Psoas muscle (tissue), 8 donors: ENCODE measurements at places on chromosomes 5 and 9.

GRCh38 chr5:135564331-135564730, 14.5 kb downstream of the CXCL14 start:
- no peaks in the 10 kb centered on the region for H3K27me3 ChIP-seq
- H3K4me1 ChIP-seq = no peaks in the 10 kb centered on the region
- H3K36me3 ChIP-seq = no peaks in the 10 kb centered on the region
- no peak for DNase-seq

DNA sequence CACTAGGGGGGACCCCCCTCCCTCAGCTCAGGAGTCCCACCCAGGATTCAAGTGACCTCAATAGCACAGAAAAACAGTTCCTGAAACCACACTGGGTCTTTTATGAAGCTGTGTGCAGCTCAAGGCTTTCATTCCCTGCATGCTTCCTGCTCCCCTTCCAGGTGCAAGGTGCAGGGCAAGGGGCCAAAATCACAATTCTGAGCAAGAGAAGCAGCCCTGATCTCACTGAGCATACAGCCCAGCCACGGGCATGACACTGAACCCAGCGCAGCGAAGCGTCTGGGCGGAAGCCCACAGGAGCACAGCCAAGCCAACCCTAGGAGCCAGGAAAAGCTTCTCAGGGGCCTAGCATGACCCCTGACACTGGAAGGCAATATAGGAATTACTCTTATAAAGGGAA, 62.9 kb downstream of the IRX2 start:
- H3K27ac ChIP-seq = no peak overlapping the region
- DNase-seq = no peak
- no peaks in the 10 kb centered on the region for H3K36me3 ChIP-seq
- peaks cover 1% of the 10 kb centered on the region for H3K27me3 ChIP-seq
- no peak overlapping the region for H3K4me3 ChIP-seq

DNA sequence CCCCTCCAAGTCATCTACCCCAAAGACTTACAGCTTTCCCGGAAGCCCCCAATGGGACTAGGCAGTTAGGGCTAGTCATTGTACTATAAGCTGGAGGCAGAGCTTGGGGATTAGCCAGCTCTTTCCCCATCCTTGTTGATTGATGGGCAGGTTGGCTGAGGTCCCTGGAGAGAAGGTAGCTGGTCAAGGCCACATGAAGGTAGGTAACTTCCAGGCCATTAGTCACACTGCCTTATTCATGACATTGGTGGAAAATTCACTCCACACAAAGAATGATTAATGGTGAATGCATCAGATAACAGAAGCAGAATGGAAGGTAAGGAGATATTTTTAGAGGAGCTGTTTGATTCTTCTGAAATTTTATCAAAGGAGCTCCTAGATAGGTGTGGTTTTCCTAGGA, 49.5 kb upstream of the TGFBR1 start:
- H3K27me3 ChIP-seq = no peaks in the 10 kb centered on the region
- DNase-seq = no peak
- peaks cover 9% of the 10 kb centered on the region for H3K36me3 ChIP-seq
- no peak overlapping the region for H3K27ac ChIP-seq
- no peaks in the 10 kb centered on the region for H3K4me1 ChIP-seq

- H3K27me3 ChIP-seq = no peaks in the 10 kb centered on the region
- H3K36me3 ChIP-seq = no peaks in the 10 kb centered on the region
- no peaks in the 10 kb centered on the region for H3K4me1 ChIP-seq
- no peak for DNase-seq
Observed at GRCh38 chr5:59756373-59757035, 137.0 kb downstream of the PDE4D start.

DNA sequence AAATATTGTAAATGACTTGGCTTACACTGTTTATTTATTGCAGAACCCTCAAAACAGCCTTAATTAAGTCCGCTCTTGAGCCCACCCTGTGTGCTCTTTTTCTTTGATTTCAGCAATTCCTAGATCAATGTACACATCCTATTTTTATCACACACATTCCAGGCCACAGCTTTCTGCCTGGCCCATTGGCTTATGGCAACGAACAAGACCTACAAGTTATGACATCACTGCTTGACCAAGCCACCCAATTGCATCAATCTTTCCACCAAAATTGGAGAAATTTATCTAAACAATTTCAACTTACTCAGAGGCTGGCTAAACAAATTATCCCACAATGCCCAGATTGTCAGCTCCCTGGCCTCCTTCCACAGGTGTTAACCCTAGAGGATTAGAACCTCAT, 158.4 kb downstream of the CPLANE1 start:
- no peaks in the 10 kb centered on the region for H3K27me3 ChIP-seq
- H3K4me1 ChIP-seq = no peaks in the 10 kb centered on the region
- no peaks in the 10 kb centered on the region for H3K36me3 ChIP-seq
- H3K27ac ChIP-seq = no peak overlapping the region

GRCh38 chr5:148790545-148791333, 35.7 kb upstream of the ADRB2 start:
- H3K27me3 ChIP-seq = no peaks in the 10 kb centered on the region
- no peak overlapping the region for H3K27ac ChIP-seq
- no peak overlapping the region for H3K4me3 ChIP-seq
- H3K4me1 ChIP-seq = no peaks in the 10 kb centered on the region
- H3K36me3 ChIP-seq = no peaks in the 10 kb centered on the region
- DNase-seq = no peak

DNA sequence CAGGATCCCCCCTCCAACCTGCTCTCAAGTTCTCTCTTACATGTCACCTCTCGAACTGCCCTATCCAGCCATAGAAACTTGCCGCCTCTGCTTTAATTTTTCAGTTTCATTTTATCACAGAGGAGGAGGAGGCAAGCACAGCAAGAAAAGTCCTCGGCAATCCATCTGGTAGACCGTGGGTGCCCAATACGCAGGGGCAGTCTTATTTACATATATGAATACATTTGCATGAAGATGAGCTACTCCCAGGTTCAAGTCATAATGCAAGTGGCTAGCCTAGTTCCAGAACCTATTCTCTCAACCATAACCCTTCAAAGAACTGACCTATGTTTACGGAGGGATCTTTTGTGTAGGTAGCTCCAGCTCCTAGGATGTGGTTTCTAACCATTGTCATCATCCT, 223.2 kb upstream of the PANK3 start:
- no peaks in the 10 kb centered on the region for H3K4me1 ChIP-seq
- no peaks in the 10 kb centered on the region for H3K36me3 ChIP-seq
- H3K27me3 ChIP-seq = no peaks in the 10 kb centered on the region

- no peaks in the 10 kb centered on the region for H3K4me1 ChIP-seq
- no peak for DNase-seq
- H3K27me3 ChIP-seq = no peaks in the 10 kb centered on the region
- H3K4me3 ChIP-seq = no peak overlapping the region
- H3K36me3 ChIP-seq = no peaks in the 10 kb centered on the region
- H3K27ac ChIP-seq = no peak overlapping the region
Observed at GRCh38 chr5:136516637-136517036, 151.3 kb upstream of the TRPC7 start.

DNA sequence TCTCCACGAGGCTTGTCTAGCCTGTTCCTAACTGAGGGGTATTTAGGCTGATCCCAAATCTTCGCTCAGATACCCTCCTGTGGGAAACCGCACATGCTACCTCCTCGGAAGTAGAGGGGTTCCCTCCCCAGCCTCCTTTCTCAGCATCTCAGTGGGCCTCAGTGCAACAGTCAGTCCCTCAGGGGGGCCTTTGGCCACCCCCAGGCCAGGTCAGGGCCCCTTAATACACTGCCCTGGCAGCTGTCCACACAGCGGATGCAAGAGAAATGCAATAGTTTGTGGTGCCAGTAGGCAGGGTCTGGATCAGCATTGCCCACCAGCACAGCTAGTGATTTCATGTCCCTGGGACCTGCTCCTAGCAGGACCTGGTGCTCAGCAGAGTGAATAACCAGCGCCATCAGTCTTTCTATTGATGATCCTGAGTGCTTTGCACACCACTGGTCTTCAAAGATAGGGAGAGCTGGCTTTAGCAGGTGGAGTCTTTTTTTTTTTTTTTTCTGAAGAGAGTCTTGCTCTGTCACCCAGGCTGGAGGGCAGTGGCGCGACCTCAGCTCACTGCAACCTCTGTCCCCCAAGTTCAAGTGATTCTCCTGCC, 7.5 kb downstream of the PLPP7 start:
- H3K4me1 ChIP-seq = peaks cover 61% of the 10 kb centered on the region
- peaks cover 22% of the 10 kb centered on the region for H3K36me3 ChIP-seq
- no peak overlapping the region for H3K4me3 ChIP-seq
- no peak for DNase-seq
- H3K27ac ChIP-seq = peak overlapping the region; percentile 91
- no peaks in the 10 kb centered on the region for H3K27me3 ChIP-seq

DNA sequence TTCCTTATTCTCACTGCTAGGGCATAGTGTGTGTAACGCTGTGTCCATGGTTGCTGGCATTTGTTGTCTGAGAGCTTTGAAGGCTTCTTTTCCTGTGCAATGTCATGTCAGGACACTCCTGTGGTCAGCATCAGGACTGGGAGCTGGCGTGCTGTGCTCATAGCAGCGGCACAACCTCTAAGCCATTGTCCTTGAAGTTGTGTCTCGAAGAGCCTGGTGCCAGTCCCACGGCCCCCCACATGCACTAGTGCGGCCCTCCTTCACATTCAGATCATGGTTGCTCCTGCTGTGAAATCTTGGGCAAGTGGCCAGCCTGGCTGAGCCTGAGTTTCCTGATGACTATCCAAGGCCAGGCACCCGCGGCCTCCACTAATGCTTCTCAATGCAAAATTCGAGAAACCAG, 32.4 kb downstream of the PDZD2 start:
- no peaks in the 10 kb centered on the region for H3K36me3 ChIP-seq
- H3K27ac ChIP-seq = no peak overlapping the region
- no peak overlapping the region for H3K4me3 ChIP-seq
- no peaks in the 10 kb centered on the region for H3K4me1 ChIP-seq
- peak; percentile 60 for DNase-seq

DNA sequence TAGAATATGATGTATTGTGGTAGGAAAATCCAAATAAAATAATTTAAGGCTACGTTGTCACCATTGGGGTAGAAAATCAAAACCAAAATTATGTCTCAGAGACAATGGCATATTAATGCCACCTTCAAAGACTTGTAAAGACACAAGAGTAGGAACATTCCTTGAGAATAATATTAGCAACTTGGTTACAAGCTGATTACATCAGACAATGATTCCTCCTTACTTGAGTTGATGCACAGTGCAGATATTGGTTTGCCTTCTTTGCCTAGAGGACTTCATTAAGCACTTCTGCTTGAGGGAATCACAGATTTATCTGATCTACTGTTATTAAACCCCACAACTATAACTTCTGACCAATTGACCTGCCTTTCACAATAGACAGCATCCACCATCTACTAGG, 500.2 kb downstream of the CDH9 start:
- DNase-seq = no peak
- H3K36me3 ChIP-seq = no peaks in the 10 kb centered on the region
- no peaks in the 10 kb centered on the region for H3K4me1 ChIP-seq
- no peaks in the 10 kb centered on the region for H3K27me3 ChIP-seq
- no peak overlapping the region for H3K27ac ChIP-seq

- H3K27me3 ChIP-seq = no peaks in the 10 kb centered on the region
- H3K4me3 ChIP-seq = no peak overlapping the region
- H3K27ac ChIP-seq = no peak overlapping the region
- peaks cover 10% of the 10 kb centered on the region for H3K4me1 ChIP-seq
Observed at GRCh38 chr9:129381481-129381957, 203.5 kb upstream of the IER5L start.

- no peaks in the 10 kb centered on the region for H3K27me3 ChIP-seq
- H3K27ac ChIP-seq = no peak overlapping the region
Observed at GRCh38 chr5:155943516-155944407, 383.2 kb upstream of the SGCD start.

DNA sequence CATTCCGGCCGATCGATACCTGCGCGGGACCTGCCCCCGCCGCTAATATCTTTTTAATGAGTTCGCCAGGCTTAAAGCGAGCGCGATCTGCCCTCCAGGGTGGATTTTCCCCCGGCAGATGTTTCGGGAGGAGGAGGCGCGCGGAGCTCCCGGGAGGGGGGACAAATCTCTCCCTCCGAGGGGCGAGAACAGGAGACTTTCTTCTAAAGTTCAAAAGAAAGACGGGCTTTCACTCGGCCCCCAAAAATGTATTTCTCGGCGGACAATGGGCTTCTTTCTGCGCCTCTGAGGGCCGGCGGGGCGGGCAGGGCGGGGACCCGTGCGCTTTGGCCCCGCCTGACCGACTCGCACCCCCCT, 4.1 kb upstream of the PRDM12 start:
- no peak for DNase-seq
- H3K36me3 ChIP-seq = no peaks in the 10 kb centered on the region
- H3K4me1 ChIP-seq = peaks cover 23% of the 10 kb centered on the region

DNA sequence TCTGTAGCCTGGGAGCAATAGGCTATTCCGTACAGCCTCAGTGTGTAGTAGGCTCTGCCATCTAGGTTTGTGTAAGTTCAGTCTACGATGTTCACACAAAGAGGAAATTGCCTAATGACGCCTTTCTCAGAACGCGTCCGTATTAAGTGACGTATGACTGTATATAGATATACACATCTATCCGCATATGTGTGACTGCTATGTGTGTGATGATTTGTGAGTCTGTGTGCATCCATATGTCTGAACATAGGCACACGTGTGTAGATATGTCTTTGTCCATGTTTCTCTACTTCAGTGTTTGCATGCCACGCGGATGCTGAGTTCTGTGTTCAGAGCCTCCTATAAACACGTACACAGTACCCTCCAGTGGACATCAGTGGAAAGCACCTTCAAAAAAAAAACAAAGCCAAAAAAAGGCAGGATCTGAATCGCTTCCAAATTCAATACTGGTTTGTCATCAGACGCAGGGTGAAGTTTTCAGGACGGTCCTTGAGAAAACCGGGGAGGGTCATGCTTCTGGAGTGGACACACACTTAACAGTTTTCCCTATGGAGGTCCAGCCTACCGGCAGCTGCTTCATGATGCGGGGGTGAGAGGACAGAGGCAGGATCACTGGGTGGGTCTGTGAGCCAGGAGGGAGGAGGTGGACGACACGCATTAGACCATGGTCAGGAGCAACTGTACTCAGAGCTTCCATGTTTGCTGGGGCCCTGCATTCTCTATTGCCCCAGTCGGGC, 29.5 kb upstream of the ALDH1B1 start:
- no peaks in the 10 kb centered on the region for H3K36me3 ChIP-seq
- peak; percentile 28 for DNase-seq
- H3K27me3 ChIP-seq = no peaks in the 10 kb centered on the region
- no peak overlapping the region for H3K4me3 ChIP-seq

DNA sequence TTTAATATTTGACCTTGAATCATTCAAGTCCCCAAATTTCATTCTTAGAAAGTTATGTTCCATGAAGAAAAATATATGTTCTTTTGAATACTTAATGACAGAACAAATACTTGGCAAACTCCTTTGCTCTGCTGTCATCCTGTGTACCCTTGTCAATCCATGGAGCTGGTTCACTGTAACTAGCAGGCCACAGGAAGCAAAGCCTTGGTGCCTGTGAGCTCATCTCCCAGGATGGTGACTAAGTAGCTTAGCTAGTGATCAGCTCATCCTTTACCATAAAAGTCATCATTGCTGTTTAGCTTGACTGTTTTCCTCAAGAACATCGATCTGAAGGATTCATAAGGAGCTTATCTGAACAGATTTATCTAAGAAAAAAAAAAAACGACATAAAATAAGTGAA, 65.4 kb downstream of the WDR41 start:
- H3K27ac ChIP-seq = no peak overlapping the region
- no peaks in the 10 kb centered on the region for H3K27me3 ChIP-seq
- DNase-seq = no peak
- H3K36me3 ChIP-seq = peaks cover 7% of the 10 kb centered on the region
- H3K4me3 ChIP-seq = no peak overlapping the region
